Stimulated activated CD4-positive, alpha-beta T cell treated with anti-CD3 and anti-CD28 coated beads, TNF-alpha, amount 100 ng/mL, for 4 hours (primary cell): ENCODE measurements at places on chromosomes 4 and X.

DNA sequence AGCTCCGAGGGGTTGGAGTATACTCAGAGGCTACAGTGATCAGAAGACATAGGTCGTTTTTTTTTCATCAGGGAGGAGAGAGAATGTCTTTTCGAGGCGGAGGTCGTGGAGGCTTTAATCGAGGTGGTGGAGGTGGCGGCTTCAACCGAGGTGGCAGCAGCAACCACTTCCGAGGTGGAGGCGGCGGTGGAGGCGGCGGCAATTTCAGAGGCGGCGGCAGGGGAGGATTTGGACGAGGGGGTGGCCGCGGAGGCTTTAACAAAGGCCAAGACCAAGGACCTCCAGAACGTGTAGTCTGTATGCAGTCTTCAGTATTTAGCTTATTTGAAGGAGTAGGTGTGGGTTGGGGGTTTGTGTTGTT lies 500 bp downstream of the GAR1 start:
- peak; percentile 33 for DNase-seq

- no peak for DNase-seq
These were observed 546.9 kb downstream of the BCOR start for GRCh38 chrX:39550795-39551361.

DNA sequence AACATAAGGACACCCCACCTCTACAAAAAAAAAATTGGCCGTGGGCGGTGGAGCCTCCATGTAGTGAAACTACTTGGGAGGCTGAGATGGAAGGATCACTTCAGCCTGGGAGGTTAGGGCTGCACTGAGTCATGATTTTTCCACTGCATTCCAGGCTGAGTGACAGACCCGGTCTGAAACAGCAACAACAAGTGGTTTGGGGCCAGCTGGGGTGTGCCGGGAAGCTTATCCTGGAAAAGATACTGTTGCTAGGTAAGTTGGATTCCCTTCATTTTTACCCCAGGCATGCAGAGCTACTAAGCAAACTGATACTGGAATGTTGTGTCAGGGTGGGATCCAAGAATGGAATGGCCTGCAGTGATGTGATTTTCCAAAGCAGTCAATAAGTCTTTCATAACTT lies 57.0 kb downstream of the XAGE2 start:
- no peak for DNase-seq

GRCh38 chr4:110183643-110184042 lies 14.8 kb downstream of the ELOVL6 start:
- no peak for DNase-seq
